RCC 7860 (cell line): ENCODE measurements at places on chromosomes 2 and 18.

DNA sequence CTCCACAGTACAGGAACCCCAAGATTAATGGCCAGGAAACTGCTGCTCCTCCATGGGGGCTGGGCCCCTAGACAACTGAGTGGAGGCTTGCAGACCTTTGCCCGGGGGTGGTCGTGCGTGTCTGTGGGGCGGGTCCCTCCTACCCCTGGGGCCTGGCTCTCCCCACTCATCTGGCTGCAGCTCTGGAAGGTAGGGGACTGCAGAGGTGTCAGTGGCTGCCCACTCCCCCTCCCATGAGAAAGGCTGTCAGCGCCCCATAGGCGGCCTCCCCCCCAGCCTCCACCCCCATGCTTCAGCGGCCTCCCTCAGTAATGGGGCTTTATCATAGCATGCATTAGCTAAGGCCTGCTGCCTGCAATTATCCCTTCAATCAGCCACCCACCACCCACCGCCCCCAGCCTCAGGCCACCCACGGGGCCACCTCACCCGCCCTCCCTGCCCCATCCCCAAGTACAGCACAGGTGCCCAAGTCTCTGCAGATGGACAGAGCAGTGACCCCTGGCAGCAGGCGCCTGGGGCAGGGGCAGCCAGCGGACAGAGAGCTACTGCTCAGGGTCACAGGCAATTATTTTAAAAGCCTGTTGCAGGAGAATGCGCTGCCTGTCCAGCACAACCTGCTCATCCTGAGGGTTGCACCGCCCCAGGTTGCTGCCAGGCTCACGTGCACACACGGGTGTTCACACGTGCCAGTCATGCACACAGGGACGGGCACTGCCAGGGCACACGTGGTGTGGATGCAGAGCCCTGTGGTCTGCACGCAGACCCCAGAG lies 9.1 kb upstream of the ECEL1 start:
- DNase-seq = no peak

DNA sequence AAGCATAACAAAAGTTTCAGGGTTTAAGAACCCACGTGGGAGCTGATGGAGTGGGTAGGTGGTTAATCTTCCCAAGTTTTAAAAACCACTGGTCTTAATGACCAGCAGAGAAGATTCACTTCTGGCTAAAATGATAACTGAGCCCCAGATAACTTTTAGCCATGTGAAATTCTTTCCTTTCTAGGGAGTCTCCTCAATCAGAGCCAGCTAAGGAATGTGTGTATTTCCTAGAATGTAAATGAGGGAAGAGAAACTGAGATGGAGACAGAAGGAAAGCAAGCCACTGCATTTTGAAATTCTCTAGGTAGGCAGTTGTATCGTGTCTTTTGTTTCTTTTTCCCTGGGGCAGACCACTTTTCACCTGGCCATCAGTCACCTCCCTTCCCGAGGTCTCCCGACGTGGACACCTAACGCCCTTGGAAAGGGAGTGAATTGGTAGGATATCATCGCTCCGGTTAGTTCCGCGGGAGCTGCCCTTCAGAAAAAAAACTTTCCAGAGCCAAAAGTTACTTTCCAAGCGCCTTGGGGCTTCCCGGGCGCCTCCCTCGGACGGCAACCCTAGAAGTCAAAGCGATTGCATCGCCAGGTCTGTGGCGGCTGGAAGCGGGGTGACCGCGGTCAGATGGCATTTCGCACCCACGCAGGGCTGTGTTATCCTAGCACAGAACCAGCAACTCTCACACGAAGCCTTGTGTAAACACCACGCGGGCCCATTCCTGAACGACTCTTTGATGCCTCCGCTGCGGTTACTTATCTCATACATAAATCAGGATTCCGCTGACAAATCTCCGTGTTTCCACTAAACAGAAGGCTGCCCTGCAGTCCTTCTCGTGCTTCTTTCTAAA lies 1.3 kb downstream of the COLEC12 start:
- DNase-seq = peak; percentile 67

GRCh38 chr2:69483024-69483423 lies 45.8 kb upstream of the NFU1 start:
- DNase-seq = no peak

GRCh38 chr2:32168513-32168912 lies 2.8 kb downstream of the SLC30A6 start:
- DNase-seq = no peak

GRCh38 chr2:126661702-126662500 lies 5.9 kb downstream of the GYPC start:
- DNase-seq = no peak

- peak; percentile 29 for DNase-seq
Observed at GRCh38 chr2:177433402-177433801, 40.8 kb downstream of the AGPS start.

DNA sequence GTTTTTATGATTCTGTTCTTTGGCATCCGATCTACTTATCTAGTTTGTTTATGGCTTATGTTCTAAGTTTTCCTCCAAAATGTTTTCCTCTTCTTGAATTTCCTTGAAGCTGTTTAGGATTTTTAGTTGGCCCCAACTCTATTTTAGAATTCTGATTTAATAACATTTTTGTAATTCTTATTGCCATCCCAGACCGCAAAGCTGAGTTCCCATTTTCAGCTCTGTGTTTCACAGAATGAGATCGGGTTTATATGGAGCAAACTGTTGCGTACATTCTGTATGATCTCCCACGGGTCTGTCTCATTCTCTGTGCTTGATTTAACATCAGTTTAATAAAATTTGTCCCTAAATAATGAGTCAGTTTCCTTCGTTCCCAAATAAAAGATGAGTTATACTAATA lies 59.3 kb downstream of the DPP4 start:
- no peak for DNase-seq

DNA sequence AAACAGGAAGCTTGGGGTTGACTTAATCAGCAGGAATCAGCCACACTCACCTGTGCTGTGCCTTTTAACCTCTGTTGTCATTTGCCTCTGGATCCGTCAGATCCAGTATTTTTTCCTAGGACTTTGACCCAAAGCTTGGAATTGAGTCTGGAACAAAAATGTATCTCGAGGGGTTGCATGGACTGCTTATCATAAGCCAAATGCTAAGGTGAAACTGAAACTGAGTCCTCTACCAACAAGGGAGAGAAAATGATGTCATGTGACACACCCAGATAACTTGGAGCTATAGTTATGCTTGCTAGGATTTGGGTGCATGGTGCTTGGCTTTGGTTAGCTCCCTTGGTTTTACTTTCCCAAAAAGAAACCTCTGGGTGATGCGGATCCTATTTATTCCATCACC lies 2158.6 kb upstream of the PIK3C3 start:
- DNase-seq = no peak

GRCh38 chr18:78682716-78683115 lies 296.9 kb upstream of the SALL3 start:
- no peak for DNase-seq

DNA sequence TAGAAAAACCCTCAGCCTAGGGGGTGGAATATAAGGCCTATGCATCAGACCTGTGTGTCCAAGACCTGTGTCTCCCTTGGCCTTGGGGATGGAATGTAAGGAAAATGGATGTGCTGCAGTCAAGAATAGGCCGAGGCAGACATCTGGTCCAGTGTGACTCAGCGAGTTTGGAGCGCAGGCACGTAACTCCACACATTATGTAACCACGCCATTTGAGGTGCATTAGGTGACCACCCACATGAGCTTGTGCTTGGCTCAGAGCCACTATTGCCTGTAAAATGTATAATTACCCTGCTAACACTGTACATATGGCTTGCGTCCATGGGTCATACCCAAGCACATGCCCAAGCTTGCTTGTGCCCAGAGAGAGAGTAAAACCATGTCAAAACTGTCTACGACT lies 580.9 kb upstream of the HNMT start:
- DNase-seq = no peak

DNA sequence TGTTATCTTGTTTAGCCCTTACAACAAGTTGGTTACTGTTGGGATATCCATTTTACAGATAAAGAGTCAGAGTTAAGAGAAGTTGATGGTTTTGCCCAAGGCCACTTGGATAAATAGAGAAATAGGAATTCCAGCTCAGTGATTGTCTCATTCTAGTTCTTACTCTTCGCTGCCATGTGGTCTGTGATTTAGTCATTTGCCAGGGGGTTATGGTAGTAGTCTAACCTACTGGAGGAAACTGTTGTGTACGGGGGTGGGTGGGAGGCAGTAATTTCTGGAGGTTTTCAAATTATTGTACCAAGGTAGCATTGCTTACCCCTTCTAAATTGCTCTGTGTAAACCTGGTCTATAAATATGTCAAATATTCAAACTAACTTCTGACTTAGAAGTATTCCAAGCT lies 110.4 kb downstream of the MAP2 start:
- no peak for DNase-seq

- DNase-seq = no peak
Observed at GRCh38 chr2:96821113-96821675, 5.1 kb downstream of the CNNM3 start.

DNA sequence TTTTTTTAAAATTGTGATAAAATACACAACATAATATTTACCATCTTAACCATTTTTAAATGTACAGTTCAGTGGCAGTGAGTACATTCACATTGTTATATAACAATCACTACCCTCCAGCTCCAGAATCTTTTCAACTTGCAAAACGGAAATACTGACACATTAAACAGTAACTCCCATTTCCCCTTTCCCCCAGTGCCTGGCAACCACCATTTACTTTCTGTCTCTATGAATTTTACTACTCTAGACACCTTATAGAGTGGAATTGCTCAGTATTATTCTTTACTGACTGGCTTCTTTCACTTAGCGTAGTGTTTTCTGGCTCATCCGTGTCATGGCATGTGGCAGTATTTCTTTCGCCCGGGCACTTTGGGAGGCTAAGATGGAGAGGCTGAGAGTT lies 32.6 kb downstream of the FASTKD2 start:
- DNase-seq = no peak

- DNase-seq = no peak
Observed at GRCh38 chr2:23301136-23301535, 83.8 kb upstream of the KLHL29 start.

GRCh38 chr2:207255565-207256470 lies 90.1 kb upstream of the KLF7 start:
- DNase-seq = no peak

- no peak for DNase-seq
Observed at GRCh38 chr2:48356701-48357325, 173.1 kb upstream of the STON1 start.

GRCh38 chr2:188291617-188292347 lies at the start of gene GULP1:
Gene GULP1, plus strand, starts transcription at chr2:188291874. Its CDS starts 185,829 bp downstream, at chr2:188477703.
- peak; percentile 56 for DNase-seq

GRCh38 chr18:11500153-11501122 lies 109.0 kb upstream of the SLC35G4 start:
- DNase-seq = peak; percentile 93

DNA sequence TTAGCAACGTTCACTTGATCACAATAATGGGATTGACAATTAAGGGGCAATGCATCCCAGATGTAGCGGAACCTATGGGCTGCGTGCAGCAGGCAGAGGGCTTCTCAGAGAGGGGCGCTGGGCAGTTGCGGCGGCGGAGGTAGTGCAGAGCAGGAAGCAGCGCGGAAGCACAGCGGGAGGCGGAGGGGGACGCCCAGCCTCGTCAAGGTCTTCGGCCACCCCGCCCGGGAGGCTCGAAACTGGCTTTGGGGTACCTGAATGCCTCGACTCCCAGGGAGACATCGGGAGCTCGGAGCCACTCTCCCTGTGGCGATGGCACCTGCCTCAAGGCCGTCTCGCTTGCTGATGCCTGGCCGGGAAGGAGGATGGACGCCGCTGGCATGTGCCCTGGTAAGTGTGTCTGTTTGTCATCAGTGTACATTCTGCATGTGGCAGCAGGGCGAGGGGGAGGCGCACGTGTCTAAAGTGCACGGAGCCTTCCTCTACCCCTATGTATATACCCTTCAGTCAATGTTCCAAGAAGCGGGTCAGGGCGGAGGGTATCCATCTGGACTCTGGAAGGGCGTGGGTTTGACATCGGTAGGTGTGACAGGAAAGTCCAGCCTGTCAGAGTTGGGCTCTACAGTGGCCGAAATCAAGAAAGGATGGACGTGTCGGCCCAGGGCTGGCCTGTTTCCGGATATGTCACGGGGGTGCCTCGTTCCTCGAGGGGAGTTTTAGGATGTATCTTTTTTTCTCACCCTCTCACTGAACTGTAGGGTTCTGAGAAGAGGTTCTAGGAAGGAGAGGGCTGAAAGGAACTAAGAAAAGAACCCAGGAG lies 7.5 kb upstream of the SP9 start:
- no peak for DNase-seq

DNA sequence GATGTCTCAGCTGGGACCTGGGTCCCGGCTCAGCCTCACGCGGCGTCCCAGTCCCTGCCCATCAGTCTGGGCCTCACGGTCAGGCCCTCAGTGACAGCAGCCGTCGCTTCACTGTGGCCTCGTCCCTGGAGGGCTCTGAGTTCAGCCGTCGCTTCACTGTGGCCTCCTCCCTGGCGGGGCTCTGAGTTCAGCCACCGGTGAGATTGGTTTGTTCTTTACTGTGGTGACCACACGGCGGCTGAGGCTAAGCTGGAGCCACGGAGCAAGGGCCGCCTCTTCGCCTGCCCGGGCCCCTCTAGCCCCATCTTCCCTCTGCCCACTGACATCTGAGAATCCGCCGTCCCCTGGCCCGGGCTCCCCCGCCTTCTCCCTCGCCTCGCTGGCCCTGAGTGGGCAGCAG lies 51.2 kb downstream of the NFATC1 start:
- DNase-seq = no peak

GRCh38 chr2:158214431-158214830 lies 112.8 kb downstream of the UPP2 start:
- DNase-seq = no peak

DNA sequence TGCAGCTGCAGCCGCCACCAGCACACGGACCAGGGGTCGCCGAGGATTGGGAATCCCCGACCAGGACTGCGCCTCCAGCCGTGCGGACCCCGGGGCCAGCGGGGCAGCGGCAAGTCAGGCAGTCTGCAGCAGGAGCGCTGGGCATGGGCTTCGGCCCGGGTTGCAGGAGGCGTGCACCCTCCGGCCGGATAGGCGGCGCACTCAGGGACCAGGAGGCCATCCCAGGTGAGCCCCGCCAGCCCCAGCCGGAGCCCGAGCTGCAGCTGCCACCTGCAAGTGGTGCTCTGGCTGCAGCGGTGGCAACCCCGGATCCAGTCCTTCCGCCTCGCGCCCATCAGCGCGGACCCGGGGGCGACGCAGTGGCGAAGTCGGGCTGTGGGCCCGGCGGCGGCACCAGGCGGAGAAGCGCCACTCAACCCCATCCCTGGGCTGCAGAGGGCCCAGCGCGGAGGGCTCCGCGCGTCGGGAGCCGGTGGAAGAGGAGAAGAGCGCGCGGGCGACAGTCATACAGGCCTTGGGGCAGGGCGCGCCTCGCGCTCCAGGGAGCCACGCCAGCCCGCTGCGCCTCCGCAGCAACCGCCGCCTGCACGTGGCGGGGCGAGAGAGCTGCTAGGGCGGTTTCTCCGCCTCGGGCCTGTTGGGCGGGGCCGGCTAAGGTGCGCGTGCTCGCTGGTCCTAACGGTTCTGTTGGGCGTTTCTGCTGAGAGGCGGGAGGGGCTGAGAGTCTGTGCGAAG lies 73.8 kb downstream of the RPIA start:
- DNase-seq = no peak

- no peak for DNase-seq
Observed at GRCh38 chr2:112641701-112642100, 4.0 kb upstream of the SLC20A1 start.

DNA sequence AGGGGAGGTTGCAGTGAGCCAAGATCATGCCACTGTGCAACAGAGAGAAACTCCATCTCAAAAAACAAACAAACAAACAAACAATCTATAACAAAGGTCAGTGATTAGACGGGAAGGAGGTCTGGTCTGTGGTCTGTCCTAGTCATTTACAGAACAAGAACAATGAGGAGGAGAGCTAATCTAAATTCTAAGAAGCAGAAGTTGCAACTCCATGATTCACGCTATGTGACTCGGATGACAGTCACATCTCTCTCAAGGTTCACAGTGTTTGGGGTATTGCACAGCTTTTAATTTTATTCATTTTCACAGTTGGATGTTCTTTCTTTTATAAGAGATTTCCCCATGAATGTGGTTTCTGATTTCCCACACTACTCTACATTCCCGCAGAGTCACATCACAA lies 218.7 kb upstream of the PIEZO2 start:
- peak; percentile 42 for DNase-seq
